ENCODE measurements at places on chromosomes 2 and 18.
A peak's percentile ranks its signal among the peaks of the same experiment; 100 is the strongest.

- DNase-seq = no peak
Measured at GRCh38 chr2:15675456-15676195, 84.0 kb downstream of the DDX1 start.

- DNase-seq = peak; percentile 36
Measured at GRCh38 chr2:100017633-100018032, 124.8 kb downstream of the AFF3 start.

GRCh38 chr2:54528311-54528955, 72.3 kb downstream of the SPTBN1 start:
- peak; percentile 19 for DNase-seq

- no peak for DNase-seq
Measured at GRCh38 chr2:152637251-152637650, 80.0 kb downstream of the PRPF40A start.

DNA sequence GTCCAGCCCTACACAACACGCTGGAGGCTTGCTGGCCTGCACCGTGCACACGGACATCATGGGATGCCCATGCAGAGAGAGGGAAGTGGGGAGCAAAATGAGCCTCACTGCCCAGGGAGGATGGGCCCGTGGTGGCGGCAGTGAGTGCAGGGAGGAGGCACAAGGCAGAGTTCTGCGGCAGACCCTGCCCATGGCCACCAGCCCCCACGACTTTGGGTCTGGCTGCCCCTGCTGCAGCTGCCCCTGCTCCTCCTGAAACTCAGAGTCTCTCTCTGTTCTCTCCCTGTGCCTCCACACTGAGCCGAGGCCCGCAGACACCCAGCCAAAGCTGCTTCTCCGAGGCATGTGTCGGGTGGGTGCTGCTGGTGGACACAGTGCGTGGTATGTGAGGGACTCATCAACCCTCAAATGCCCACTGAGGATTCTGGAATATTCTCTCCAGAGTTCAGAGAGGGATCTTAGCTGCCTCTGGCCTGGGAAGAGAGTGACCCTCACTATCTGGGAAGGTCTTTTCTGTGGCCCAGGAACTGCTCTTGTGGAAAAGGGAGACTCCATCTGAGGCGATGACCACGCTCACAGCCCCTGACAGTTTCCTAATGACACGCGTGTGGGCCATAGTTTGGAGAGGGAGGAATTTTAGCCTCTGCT, 45.1 kb upstream of the HPCAL1 start:
- DNase-seq = no peak

- no peak for DNase-seq
Measured at GRCh38 chr2:162828545-162828944, 10.0 kb downstream of the KCNH7 start.

DNA sequence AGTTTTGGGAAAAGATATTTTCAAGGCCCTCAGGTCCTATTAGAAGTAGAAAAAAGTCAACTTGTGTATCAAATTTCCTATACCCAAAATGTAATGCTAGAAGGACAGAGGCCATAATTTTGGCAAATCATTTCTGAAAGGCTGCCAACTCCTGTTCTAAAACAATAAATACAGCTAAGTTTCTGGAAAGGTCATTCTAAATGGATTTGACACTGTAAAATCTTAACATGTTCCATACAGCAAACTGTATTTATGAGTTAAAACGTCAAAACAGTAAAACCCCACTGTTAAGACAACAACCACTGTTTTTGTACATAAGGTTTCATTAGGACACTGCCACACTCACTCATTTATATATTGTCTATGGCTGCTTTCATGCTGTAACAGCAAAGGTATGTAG, 9.7 kb downstream of the FAM98A start:
- no peak for DNase-seq

GRCh38 chr2:25270061-25270460, 71.7 kb downstream of the DNMT3A start:
- DNase-seq = no peak

DNA sequence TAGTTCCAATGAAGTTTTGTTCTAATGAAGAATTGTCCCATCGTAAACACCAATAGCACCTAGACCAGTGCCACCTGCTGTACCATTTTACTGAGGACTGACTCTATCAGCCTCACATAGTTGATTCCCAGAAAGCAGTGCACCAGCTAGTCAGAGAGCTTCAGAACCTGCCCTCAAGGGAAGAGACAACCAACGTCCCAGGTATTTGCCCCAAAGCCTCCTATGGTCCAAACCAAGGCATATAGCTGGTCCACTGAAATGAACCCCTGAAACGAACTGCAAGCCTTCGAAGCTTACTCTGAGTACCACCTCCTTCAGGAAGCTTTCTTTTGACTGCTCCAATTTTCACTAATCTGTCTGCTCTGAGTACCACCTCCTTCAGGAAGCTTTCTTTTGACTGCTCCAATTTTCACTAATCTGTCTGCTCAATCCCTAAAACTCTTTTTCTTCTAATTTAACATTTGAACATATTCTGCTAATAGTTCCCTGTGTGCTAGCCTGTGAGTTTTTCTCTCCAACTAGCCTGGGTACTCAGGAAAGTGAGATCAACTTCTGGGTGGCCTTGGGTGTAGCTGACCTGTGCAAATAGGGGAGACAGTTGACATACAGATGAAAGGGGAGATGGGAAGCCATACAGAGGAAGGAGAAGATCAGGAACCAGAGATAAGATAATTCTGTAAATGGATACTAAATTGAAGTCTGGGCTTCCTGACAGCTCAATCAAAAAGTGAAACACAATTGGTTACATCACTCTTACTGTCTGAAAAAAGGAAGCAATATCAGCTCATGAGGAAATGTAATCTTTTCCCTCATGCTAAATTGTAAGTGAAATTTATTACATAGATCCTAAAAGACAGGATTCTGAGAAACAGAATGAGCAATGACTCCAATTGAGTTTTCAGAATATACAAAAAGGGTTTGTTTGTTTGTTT, 33.5 kb upstream of the EML4 start:
- no peak for DNase-seq

DNA sequence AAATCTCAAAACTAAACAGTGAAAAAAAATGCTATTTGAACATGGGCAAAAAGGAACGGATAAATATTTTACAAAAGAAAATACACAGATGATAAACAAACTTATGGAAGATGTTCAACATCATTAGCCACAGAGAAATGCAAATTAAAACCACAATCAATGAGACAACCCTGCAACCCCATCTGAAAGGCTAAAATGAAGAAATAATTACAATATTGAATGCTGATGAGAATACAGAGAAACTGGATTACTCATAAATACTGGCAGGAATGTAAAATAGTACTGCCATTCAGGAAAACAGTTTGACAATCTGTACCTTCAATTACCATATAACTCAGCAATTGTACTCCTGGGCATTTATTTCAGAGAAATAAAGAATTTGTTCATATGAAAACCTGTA, 193.1 kb upstream of the UBE2E3 start:
- no peak for DNase-seq

GRCh38 chr2:8821276-8822217, 15.9 kb downstream of the KIDINS220 start:
- peak; percentile 69 for DNase-seq

GRCh38 chr2:85601771-85602475, 575 bp downstream of the TMEM150A start:
- peak; percentile 73 for DNase-seq

DNA sequence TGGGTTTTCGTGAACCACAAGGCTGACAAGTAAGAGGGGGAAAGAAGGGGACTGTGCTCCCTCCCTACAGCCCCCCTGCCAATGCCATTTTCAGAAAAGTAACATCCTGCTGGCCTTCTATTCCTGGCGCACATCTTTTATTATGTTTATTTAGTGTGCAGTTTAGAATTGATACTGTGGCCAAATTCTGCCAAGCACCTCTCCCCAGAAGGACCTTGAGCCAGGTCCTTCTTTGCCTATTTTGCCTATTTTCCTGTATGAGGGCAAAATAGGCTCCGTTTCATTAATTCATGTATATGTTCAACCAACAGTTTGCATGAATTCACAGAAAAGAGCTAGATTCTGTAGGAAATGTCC, 136.0 kb downstream of the MYO3B start:
- no peak for DNase-seq

DNA sequence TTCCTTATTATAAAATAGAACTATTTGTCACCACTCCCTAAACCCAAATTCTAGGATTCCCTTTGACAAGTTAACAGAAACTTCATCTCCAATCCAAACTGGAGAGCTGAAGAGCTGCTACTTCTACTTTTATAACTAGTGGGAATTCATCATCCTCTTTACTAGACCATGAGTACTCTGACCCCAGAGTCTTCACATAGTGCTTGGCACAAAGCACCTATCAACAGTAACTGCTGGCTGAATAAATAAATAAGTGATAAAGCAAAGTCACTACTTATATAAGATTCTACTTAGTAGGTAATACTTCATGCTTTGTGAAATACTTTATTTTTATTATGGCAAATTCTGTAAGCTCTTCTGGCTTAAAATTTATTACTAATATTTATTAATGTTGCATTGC, 49.5 kb downstream of the DARS1 start:
- no peak for DNase-seq

GRCh38 chr18:69257861-69258458, 142.7 kb upstream of the DOK6 start:
- peak; percentile 79 for DNase-seq

DNA sequence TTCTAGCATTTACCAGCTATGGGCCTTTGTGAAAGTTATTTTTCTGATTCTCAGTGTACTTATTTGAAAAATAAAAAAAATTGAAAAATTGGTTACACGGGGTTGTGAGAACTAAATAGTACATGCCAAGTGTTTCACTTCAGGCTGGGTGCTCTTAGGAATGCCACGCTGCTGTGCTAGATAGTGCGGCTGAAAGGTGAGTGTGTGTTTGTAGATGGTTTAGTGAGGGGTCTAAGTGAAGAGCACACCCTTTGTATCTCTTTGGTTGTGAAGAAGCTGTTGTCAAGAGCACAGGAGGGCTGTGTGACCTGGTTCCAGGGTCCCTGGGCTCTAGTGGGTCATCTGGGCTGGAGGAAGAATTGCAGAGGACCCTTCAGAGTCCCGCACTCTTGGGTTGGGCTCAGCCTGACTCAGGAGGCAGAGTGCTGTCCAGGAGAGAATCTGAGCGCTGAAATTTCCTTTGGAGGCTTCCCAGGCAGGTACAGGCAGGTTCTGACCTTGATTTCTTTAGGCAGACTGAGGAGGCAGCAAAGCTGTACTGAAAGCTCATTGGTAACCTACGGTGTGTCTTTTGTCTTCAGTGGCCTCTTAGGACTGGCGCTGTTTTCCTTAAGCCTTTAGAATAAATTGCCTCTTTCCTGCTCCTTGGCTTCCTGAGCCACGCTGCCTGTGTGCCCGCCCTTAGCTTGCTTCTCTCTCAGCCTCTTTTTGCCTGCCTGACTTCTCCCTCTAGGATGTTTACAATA, 44.4 kb downstream of the MAP4K4 start:
- no peak for DNase-seq

GRCh38 chr18:59354731-59355130, 4.3 kb downstream of the LMAN1 start:
- DNase-seq = no peak

GRCh38 chr2:236687296-236687965, 117.8 kb downstream of the ACKR3 start:
- DNase-seq = no peak

- no peak for DNase-seq
Measured at GRCh38 chr2:83282841-83283240, 1176.2 kb downstream of the SUCLG1 start.

- DNase-seq = no peak
Measured at GRCh38 chr2:236870370-236870769, 215.3 kb upstream of the COPS8 start.

- DNase-seq = peak; percentile 36
Measured at GRCh38 chr2:18435426-18436037, 124.9 kb downstream of the RDH14 start.

- DNase-seq = no peak
Measured at GRCh38 chr2:10980071-10980470, 68.3 kb downstream of the KCNF1 start.

DNA sequence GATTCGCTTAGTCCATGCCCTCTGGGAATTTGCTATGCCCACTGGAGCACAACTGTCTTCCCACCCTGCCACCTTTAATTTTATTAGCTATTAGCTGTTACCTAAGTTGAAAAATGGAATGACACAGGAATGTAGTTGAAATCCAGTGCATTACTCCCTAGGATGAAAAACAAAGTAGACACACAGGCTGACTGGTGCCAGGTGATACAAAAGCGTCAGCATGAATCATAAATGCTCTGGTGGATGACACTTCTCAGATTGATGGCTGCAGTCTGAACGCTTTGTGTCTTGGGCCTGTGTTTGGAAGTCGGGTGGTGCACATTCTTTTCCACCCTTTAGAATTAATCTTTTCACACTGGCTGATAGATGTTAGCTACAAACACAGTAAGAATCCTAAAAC, 802.0 kb downstream of the DCC start:
- no peak for DNase-seq

GRCh38 chr18:24934258-24934932, 417.6 kb downstream of the ZNF521 start:
- no peak for DNase-seq

- DNase-seq = no peak
Measured at GRCh38 chr2:23772684-23773083, 154.2 kb downstream of the ATAD2B start.

DNA sequence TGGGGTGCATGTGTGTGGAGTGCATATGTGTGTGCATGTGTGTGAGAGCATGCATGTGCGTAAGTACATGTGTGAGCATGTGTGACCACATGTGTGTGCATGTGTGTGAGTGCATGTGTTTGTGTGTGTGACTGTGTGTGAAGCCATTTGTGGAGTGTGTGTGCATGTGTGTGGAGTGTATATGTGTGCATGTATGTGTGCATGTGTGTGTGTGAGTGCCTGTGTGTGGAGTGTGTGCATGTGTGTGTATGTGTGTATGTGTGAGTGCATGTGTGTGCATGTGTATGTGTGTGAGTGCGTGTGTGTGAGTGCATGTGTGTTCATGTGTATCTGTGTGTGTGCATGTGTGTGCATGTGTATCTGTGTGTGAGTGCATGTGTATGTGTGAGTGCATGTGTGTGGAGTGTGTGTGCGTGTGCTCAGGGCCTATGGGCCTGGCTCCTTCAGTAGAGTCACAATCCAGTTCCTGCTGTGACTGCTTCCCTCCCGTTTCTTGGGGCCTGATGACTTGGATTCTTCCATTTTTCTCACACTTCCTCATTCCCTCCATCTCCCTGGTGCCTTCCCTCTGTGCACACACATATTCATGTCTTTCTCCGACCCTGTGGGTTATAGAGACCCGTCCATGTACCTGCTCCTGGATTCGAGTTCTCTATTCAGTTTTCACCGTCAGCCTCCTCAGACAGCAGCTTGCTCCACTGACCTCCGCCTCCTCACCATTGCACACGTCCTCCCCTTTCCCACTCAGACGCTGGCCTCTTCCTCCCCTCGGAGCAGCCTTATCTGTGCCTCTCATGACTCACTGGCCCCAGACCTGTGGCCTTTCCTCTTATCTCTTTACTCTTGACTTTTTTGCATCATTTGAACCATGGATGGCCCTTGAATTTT, 25.2 kb downstream of the TOGARAM2 start:
- DNase-seq = no peak

Data from AG20443 (cell line).